ENCODE measurements at places on chromosomes 16 and 17. TPM values are rescaled to one million over a fixed set of nuclear protein-coding genes. Genes with fewer than 3 reads are reported as not detected.

CDH15 gene
- not detected for total RNA-seq

GRCh38 chr17:59761385-59762048 lies 54.1 kb downstream of the VMP1 start:
- no peak for DNase-seq

- DNase-seq: no peak
Measured at GRCh38 chr16:69917739-69918138, 33.4 kb upstream of the CLEC18A start.

GRCh38 chr16:3498988-3499387 lies 1.8 kb upstream of the CLUAP1 start:
- DNase-seq: no peak

WIPI1 gene
- total RNA-seq: 15.2 TPM

GRCh38 chr16:57962046-57962445 lies 8.9 kb downstream of the CNGB1 start:
- no peak for DNase-seq

ZSCAN10 gene
- 0.14 TPM for total RNA-seq

IGSF6 gene
- total RNA-seq: 0.30 TPM

DNA sequence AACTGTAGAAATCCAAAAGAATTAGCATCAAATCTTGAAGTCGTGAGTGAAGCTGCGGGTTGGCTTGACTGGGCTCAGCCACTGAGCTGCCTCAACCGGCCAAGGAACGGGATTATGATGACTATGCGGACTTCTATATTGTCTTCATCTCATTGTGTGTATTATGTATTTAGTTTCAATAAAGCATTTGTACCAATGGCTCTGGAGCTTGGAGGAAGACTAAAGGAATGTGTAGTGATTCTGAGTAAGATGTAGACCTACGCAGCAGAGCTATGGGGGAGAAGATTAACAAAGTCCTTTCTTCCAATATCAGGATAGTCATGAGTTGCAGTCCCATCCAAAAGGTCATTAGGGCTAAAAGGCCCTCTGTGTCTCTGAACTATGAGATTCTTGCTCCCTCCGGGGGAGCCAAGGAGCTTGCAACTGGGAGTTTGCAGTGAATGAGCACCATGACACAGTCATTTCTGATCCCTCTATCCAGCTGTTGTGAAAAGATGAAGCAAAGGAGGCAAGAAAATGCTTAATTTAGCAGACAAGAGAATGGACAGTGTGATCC lies 8.3 kb downstream of the EME1 start:
- no peak for DNase-seq

DNA sequence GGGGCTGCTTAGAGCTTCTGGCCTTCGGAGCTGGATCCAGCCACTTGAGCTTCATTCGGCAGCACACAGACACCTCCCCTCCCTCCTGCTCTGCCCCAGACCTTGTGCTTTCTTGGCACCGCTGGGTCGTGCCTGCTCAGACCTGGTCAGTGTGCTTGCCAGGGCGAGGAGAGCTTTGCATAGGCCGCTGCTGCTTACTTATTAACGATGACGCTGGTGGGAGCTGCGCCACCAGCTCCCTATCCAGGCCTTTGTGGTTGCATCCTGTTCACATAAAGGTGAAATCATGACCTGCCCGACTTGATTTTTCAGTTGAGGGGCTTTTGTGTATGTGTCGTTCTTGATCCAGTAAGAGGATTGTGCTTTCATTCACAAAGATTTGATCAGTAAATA lies 101.1 kb downstream of the MSI2 start:
- no peak for DNase-seq

DNA sequence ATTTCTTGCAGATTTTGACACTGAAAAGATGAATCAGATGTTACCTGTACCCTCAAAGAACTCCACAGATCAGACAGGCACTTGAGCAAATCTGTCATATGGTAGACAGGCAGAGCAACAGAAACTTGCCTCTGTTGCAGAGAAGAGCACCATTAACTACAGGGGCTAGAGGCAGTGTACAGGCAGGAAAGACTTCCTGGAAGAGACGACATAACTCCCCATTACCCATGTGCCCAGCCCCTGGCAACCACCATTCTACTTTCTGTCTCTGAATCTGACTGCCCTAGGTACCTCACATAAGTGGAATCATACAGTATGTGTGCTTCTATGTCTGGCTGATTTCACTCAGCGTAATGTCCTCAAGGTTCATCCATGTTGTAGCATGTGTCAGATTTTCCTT lies 15.5 kb downstream of the GFOD2 start:
- DNase-seq: no peak

CTNS gene
- total RNA-seq: 4.9 TPM

GRCh38 chr17:205148-205669 lies 23.8 kb upstream of the DOC2B start:
- DNase-seq: no peak

DNA sequence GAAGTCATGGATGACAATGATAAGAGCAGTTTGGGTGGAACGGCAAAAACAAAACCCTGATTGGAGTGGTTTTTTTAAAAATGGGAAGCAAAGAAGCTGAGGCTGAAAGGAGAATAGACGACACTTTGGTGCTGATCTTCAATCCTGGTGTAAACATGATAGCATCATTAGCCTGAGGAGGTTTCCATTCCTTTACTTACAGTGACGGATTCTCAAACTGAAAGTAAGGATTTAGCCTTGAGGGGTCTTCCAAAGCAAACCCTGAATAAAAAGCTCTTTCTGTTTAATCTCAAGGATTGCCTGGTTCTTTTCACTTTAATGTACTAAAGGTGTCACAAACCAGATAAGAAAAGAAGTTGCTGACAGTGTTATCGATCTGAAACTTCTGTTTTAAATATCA lies 69.3 kb downstream of the KCNJ2 start:
- no peak for DNase-seq

GRCh38 chr17:81916234-81917001 lies 1.6 kb downstream of the SIRT7 start:
- DNase-seq: no peak

DNA sequence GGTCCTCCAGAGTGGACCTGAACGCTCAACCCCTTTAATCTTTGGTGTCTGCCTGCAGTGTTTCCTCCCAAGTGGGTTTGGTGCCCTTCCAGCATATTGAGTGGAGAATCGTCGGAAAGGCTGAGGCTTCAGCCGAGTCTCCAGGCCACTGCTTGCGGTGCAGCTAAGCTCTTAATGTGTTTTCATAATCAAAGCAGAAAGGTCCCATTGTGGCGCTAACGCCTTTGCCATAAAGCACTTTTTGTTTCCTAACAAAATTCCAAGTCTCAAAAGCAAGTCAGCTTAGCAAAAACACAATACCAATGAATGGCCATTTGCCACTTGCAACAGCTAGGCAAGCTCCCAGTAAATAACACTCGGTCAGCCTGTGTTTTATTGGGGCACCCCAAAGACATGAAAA lies 57.6 kb downstream of the KSR1 start:
- DNase-seq: no peak

GRCh38 chr16:30115238-30115637 lies 1.9 kb upstream of the GDPD3 start:
- DNase-seq: no peak

- DNase-seq: no peak
Measured at GRCh38 chr16:68792465-68793324, 50.6 kb upstream of the TANGO6 start.

PSMC5 gene
- 129 TPM for total RNA-seq

DNA sequence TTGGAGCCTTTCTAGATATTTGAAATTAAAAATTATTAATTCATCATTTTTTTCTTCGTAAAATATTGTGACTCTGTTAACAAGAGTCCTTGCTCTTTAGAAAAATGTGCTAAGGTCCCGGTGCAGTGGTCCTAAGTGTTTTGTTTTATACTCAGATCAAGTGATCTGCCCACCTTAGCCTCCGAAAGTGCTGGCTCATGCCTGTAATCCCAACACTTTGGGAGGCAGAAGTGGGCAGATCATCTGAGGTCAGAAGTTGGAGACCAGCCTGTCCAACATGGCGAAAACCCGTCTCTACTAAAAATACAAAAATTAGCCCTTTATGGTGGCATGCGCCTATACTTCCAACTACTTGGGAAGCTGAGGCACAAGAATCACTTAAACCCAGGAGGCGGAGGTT lies 82.6 kb upstream of the LGALS9 start:
- DNase-seq: no peak

- no peak for DNase-seq
Measured at GRCh38 chr16:15773968-15774367, 82.9 kb downstream of the MYH11 start.

FAM20A gene
- total RNA-seq: not detected

DNA sequence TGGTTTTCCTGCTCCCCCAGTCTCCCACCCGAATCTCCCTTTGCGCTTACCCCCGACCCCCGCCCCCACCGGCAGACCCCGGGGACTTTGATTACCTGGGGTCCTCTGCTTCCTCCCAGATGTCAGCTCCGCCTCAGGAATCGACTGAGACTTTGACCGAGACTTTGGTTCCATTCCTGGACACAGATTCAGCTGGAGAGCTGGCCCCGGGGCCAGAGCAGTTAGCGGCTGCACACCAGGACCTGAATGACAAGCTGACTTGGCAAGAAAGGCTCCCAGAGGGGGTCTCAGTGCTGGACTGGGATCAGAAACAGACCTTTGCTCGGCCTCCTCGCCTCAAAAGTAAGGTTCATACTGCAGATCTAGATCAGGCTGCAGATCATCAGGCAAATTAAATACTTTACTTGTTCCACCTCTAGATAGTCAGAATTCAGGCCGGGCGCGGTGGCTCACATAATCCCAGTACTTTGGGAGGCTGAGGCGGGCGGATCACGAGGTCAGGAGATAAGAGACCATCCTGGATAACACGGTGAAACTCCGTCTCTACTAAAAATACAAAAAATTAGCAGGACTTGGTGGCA lies 60.3 kb upstream of the FBXO47 start:
- DNase-seq: no peak

DNA sequence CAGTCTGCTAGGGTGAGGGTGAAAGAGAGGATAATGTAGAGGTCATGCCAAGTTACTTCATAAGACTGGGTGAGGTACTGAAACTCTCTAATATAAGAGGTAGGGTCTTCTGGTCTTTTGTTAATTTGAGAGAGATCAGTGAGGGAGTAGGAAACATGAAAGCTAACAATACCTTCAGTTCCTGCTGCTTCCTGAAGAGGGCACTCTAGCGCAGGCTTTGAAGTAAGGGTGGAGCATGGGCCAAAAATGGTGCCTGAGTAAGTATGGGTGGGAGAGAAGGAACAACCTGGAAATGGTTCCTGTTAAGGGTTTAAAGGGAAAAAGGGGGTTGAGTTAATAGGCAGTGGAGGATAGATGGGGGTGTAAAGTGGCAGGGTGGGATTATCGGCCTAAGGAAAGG lies 2449.5 kb downstream of the TP53TG3F start:
- no peak for DNase-seq

- peak; percentile 87 for DNase-seq
Measured at GRCh38 chr16:3021449-3022207, 1.5 kb downstream of the TNFRSF12A start.

ASPHD1 gene
- total RNA-seq: 1.4 TPM

C17orf78 gene
- total RNA-seq: not detected

ZNF830 gene
- total RNA-seq: 22.7 TPM

GRCh38 chr16:677316-678190 lies 2.1 kb downstream of the RHBDL1 start:
- no peak for DNase-seq

- DNase-seq: no peak
Measured at GRCh38 chr17:17455173-17455572, 21.6 kb upstream of the MED9 start.

- no peak for DNase-seq
Measured at GRCh38 chr17:66222798-66223350, 6.3 kb downstream of the APOH start.

DNA sequence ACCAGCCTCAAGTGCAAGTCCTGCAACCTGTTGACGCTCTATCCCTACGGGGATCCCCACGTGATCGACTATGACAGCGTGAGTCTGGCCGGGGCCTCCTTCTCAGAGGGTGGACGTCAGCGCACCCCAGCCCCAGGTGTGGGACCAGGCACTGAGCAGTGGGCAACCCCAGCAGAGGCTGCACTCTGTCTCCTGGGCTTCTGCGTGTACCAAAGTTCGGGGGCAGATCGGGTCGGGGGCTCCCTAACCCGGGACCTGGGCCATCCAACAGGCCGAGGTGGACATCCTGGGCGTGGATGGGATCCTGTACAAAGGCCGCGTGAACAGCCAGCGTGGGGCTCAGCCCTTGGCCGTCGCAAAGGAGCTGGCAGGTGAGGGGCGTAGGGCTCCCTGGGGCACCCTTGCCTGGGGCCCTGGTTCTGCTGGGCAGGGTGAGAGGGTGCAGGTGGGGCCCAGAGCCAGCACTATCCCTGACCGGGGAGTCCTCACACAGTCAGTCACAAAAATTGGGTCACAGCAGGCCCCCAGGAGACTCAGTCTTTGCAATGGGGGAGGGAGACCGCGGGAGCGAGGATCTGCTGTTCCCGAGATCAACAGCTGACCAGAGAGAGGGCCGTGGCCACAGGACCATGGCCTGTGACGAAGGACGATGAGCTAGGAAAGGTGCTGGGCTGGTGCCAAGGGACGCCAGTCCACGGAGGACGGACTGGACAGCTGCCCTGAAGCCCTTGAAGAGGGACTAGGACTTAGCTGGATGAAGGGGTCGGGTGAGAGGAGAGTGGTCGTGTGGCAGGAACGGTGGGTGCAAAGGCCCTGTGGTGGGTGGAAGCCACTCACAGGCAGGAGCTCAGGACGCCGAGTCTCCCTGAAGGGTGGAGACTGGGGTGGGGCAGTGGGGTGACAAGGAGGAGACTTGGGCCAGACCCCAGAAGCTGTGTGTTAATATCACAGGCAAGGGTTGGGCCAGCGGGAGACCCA lies 20.0 kb downstream of the UBALD1 start:
- DNase-seq: no peak

- no peak for DNase-seq
Measured at GRCh38 chr17:47811709-47812108, 9.9 kb downstream of the OSBPL7 start.

- DNase-seq: peak; percentile 17
Measured at GRCh38 chr16:12617401-12617819, 186.3 kb downstream of the CPPED1 start.

PLLP gene
- 0.43 TPM for total RNA-seq

DNA sequence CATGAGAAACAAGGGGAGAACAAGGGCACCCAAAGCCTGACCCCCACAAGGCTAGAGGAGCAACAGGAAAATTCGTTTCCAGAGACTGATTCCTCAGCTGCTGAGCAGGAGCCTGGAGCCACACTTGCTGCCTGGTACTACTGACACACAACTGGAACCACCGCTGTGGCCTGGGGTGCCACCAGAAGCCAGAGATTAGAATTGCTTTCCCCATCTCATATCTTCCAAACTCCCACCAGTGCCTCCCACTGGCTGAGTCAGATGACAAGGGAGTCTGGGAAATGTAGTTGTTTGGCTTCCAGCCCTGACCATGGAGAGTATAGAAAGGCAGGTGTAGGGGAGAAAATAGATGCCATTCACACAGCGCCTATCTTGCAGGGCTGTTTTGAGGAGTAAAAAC lies 4.1 kb upstream of the TMEM11 start:
- DNase-seq: no peak

PRSS53 gene
- 7.4 TPM for total RNA-seq

DNA sequence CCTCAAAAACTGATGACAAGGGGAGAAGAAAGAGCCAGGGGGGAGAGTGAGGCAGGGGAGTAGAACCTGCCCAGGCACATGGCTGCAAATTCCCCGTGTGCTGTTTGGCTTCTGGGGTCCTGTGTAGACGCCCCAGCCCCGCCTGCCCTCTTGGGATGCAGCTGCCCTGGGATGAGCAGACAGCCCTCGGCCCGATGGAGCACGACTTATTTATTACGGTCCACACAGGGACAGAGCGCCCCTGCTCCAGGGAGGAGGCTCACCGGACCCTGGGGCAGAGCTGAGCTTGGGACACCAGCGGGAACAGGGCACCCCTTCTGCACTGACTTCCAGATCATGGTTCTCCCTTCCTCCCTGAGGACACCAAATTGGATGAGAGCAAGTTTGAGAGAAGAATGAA lies 9.1 kb downstream of the LDHD start:
- DNase-seq: no peak

SHBG gene
- total RNA-seq: 0.50 TPM

ZNF75A gene
- 26.0 TPM for total RNA-seq

BAIAP3 gene
- total RNA-seq: 0.34 TPM
